ENCODE measurements at places on chromosomes 7 and 10. TPM values are rescaled to one million over a fixed set of nuclear protein-coding genes. Genes with fewer than 3 reads are reported as not detected.

DNA sequence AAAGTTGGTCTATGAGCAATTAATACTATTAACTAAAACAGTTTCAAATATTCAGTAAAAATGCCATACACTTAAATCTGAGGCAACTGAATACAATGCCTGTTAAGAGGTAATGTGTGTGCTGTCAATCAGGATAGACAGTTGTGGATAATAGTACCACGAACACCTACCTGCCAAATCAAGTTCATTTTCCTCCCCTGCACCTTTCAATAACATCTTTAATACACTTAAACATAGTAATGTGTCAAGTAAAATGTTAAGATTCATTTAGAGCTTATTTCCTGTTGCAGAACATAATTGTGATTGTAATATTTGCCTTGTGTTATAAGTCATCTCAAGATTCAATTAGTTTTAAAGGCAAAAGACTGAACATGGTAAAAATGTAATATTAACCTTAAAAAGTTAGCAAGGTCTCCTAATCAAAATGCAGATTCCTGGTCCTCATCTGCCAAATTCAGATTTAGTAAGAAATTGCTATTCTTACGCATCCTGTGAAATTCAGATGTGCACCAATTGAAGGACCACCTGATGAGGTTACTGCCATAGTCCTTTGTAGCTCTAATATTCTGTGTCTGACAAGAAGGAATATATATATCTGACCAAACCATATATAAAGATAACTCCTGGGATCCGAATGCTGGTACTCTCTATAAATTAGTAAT, 37.1 kb downstream of the COL1A2 start:
- no peak for DNase-seq

GRCh38 chr7:36652431-36652830, 71.9 kb downstream of the AOAH start:
- no peak for DNase-seq

DNA sequence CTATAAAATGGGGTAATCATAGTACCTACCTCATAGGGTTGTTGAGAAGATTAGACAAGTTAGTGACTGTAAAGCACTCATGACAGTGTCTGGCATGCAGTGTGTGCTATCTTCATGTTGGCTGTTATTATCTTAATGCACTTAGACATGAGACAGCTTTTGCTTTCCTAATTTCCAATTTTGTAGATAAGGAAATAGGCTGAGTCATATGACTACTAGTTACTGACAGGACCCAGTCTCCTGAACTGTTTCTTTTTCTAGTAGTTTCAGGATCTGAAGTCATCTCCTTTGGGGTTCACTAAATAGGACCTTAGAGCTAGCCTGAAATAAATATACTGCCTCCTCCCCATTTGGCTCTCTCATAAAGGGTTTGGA, 74.2 kb downstream of the SNX10 start:
- DNase-seq = no peak

Gene ACHE
- polyA plus RNA-seq = 6.6 TPM

Gene TRIM50
- polyA plus RNA-seq = 0.24 TPM

Gene UNCX
- not detected for polyA plus RNA-seq

DNA sequence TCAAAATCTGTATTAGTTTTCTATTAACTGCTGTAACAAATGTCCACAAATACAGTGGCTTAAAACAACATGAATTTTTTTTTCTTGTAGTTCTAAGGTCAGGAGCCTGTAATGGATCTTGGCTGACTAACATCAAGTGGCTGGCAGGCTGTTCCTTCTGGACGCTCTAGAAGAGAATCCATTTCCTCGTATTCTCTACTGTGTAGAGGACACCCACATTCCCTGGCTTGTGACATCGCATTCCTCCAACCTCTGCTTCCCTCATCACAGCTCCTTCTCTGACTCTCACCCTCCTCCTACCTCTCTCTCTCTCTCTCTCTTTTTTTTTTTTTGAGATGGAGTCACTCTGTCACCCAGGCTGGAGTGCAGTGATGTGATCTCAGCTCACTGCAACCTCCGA, 4.8 kb upstream of the CALHM1 start:
- DNase-seq = no peak
